ENCODE measurements at places on chromosomes 6 and 20.

DNA sequence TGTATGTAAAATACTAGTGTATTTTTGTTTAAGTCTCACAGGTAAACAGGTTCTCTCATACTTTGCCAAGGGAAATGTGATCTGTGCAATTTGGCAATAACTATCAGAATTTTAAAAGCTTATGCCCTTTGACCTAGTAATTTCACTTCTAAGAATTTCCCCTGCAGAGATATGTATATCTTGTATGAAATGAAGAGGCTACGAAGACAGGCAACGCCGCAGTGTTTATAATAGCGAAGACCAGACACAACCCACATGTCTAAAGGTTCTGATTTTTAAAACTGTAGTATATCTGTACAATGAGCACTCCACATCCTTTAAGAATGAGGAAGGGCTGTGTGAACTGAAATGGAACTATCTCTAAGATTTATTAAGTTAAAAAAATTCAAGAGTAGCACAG is 7.5 kb downstream of the TRAF3IP2 start:
- DNase-seq, result no peak

GRCh38 chr6:117275205-117275604 is 9.8 kb downstream of the VGLL2 start:
- no peak for DNase-seq

DNA sequence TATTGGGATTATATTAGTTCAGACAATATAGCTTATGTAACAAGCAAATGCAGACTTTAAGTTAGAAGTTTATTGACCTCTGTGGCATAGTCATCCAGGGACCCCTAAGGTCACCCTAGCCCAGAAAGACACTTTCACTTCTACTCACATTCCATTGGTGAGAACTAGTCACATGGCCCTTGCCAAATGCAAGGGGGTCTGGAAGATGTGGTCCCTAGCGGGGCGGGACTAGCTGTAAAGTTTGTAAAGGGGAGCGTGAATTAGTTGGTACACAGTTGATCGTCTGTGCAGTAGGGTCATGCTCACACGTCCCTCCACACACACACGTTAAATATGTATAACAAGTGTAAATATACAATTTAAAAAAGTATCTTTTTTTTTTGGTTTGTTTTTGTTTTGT is 9.3 kb downstream of the HNF4A start:
- no peak for DNase-seq

- DNase-seq, result no peak
Observed at GRCh38 chr6:96521306-96521643, 331 bp upstream of the UFL1 start.

Data from activated T-cell treated with anti-CD3 and anti-CD28 coated beads, Interleukin-2, amount 50 U/mL, for 72 hours (primary cell).